Ammon's horn (tissue), 1 donor: ENCODE measurements at places on chromosomes 12 and 14.

- DNase-seq = no peak
Measured at GRCh38 chr12:496736-497135, 37.0 kb downstream of the B4GALNT3 start.

- DNase-seq = no peak
Measured at GRCh38 chr14:31224808-31225207, 17.2 kb upstream of the HECTD1 start.

GRCh38 chr12:62106547-62107185 is 153.5 kb upstream of the USP15 start:
- no peak for DNase-seq

DNA sequence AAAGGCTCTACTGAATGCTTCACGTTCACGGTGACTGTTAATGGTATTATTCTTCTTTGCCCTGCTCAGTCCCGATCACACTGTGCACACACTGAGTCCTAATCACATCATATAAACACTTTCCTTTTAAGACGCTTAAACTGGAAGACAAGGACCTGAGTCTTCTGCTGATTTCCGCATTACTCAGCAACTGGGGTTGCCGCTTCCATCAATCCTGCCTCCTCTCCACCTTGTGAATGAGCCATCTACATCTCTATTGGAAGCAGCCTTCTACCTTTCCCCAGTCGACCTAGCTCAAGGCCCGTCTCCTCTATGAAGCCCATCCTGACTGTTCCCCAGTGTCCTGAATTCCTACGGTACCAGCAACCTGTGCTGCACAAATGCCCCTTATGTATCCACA is 104.7 kb downstream of the NCOR2 start:
- DNase-seq = no peak

DNA sequence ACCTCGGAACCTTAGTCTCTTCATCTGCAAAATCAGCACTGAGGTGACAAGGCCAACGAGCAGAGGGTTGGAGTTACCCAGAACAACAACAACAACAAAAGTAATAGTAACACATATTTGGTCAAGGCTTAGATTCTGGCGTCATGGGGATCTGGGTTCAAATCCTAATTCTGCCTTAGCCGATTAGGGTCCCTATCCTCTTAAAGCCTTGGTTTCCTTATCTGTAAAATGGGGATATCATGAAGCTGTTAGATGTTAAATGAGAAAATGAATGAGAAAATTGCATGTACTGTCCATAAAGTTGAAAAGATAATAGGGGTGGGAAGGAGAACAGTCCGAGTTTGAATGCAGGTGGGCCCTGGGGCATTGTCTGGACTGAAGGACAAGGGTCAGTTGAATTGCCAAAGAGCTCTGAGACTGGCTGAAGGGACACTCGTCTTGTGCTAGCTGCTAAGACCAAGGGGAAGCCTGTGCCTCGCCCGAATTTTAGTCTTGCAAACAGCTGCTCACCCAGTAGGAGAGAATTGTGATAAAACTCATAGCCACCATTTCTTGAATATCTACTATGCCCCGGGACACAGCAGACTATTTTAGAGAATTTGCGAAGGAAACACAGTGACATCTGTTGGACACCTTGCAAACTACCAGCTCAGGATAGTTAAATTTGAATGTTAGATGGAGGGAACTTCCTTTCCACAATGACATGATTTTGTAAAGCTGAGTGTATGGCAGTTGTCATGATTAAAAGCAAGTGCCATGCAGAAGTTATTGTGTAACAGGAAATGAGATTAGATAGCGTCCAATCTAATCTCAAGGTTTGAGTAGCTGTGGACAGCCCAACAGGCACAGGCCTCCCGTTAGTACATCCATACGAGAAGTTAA is 6.8 kb upstream of the HNF1A start:
- peak; percentile 76 for DNase-seq

- DNase-seq = no peak
Measured at GRCh38 chr12:89258240-89258969, 93.9 kb downstream of the DUSP6 start.

DNA sequence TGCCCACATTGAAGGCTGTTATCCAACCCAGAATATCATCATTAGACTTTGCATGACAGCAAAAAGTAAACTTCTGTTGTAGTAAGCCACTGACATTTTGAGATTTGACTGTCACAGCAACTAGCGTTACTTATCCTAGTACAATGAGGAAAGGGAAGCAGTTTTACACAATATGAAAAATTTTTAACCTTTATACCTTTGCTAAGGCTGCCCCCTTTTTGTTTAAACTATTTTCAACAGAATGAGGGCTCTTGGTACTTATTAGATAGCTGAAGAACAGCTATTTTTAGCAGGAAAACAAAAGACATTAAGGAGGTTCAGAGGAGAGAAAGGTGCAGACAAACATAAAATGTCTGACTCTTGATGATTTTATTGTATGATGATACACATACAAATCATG is 23.4 kb upstream of the TMX1 start:
- no peak for DNase-seq

DNA sequence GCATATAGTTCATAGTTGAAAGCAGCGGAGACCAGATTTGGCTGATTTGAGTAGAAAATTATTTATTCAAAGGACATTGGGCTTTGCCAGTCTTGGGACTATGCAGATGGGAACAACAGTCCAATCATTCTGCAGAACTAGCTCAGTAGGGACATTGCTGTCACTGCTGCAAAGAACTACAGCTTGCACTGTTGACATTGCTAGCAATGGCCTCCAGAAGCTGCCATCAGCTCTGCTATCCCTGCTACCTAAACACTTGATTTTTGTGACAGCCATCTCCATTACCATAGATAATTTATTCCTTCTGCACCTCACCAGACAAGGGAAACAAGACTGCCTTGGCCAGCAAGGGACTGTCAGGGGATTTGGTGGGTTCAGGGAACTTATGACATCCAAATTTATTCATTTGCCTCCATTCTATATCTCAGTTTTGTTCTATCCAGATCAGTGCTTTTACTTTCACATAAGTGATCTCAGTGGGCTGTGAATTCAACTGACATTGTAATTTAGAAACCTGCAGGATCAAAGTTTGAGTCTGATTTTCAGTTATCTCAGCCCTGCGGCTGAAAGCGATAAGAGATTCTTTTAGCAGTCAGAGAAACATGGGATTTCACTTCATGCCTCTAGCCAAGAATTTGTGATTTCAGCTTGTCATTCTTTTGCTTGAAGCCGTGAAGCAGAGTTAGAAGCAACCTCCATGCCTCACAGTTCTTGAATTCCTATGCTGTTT is 136.7 kb upstream of the FBXO33 start:
- DNase-seq = no peak

DNA sequence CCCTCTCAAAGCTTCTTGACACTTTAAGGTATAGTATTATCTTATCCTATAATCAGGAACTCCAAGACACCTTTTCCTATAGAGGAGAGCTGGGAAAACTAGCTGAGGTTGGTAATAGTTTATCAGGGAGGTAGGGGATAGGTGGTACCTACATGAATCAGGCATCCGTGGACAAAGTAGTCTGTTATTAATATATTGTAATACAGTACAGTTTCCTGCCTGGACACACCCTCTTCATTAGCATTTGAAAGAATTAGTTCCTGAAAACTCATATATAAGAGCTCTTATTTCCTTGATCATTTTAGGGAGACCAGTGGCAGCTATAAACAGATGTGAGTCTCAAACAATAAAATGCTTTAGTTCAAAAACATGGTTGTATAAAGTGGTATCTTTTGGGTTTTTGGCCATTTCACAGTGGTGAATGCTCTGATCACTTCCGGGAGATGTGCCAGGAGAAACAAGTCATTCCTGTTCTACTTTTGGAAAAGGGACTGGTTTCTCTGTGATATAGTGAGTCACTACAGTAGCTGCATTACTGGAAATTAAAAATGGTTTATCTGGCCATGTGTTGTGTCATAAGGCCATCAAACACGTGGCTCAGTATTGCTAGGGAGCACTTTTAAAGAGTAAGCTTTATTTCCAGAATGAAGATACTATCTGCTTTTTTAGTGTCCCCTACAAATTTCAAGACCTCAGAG is 98.1 kb downstream of the KLRB1 start:
- DNase-seq = no peak

GRCh38 chr12:118119449-118119879 is 15.7 kb upstream of the VSIG10 start:
- DNase-seq = no peak

DNA sequence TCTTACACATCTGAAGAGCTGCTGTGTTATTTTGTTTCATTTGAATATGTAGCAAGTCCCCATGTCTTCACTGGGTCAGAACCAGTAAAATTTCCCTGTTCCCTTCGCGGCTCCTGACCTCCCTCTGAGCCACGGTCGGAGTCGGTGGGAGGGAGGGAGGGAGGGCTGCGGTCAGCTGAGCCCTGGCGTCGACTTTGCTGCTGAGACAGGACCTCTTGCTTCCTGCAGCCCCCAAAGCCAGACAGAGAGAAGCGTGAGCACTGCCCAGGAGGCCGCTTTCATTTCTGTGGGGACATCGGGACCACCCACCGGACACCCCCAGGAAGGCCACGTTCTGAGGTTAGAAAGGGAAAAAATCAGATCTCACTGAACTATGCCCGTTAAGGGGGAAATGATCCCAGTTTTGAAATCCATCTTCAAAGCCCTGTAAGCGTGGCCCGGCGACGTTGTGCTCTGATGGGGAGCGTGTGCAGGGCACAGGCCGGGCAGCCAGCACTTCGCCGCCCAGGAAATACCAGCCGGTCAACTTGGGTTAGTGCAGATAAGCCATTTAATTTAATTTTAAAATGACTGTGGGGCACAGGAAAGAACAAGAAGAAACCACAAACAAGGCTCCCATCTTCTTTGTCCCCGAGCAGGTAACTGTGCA is 42.1 kb downstream of the NOC4L start:
- no peak for DNase-seq

DNA sequence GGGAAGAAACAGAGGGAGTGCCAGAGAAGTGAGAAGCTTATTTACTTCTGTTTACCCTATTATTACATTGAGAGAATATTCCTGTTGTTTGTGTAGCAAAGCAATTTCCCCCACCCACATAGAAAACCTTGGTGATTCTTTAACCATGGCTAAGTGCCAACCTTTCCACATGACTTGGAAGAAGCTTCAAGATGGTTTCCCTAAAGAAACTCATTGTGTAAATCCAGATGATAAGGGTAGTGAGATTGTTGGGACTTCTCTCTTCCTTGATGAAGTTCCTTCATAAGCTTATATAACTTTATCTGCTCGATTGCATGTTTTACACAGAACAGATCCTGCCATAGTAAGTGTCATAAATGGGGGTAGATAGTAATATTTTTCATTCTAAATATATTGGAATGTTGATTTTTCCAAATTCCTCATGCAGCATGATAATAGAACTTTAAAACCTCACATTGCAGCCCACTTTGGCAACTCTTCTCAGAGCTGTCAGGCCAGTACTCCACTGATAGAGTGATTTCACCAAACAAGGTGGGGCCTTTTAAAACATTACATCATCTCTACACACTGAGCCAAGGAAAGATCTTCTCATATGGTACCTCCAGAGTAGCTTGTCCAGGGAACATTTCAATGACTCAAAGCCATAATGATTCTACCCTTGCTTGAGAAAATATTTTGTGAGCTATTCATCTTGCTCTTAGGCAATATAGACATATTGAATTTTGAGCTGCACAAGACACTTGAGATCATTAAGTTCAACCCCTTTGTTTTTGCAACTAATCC is 47.8 kb upstream of the KIF21A start:
- no peak for DNase-seq

- DNase-seq = no peak
Measured at GRCh38 chr12:1830401-1830845, 10.1 kb downstream of the LRTM2 start.
